ENCODE measurements at places on chromosomes 11 and 22.

DNA sequence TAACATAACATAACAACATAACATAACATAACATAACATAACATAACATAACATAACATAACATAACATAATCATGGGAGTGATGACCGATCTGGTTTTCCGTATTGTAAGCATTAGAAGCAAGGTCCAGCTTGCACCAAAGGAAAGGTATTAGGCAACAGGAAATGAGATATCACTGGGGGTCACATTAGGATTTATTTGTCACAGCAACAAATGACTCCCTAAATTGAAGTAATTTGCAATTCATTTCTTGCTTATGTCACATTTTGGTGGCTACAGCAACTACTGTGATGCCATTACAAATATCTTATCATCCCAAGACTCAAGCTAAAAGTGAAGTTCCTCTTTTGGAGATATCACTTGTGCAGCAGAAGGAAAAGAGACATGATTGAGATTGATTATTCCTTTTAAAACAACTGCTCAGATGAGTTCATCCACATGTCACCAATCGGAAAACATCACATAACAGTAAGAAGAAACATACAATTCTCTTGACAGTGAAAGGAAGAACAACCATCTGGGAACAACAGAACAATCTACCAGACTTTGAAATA lies 1331.1 kb upstream of the RAG2 start:
- DNase-seq, result no peak

- peak; percentile 73 for DNase-seq
Observed at GRCh38 chr11:64566042-64566914, 24.7 kb upstream of the SLC22A12 start.

GRCh38 chr11:67522844-67523555 lies at the start of gene CABP2:
Gene CABP2 (minus strand): TSS chr11:67523446. CDS start chr11:67523326, 120 bp downstream.
- no peak for DNase-seq

GRCh38 chr11:32430568-32431381 lies 4.6 kb downstream of the WT1 start:
- DNase-seq, result no peak

DNA sequence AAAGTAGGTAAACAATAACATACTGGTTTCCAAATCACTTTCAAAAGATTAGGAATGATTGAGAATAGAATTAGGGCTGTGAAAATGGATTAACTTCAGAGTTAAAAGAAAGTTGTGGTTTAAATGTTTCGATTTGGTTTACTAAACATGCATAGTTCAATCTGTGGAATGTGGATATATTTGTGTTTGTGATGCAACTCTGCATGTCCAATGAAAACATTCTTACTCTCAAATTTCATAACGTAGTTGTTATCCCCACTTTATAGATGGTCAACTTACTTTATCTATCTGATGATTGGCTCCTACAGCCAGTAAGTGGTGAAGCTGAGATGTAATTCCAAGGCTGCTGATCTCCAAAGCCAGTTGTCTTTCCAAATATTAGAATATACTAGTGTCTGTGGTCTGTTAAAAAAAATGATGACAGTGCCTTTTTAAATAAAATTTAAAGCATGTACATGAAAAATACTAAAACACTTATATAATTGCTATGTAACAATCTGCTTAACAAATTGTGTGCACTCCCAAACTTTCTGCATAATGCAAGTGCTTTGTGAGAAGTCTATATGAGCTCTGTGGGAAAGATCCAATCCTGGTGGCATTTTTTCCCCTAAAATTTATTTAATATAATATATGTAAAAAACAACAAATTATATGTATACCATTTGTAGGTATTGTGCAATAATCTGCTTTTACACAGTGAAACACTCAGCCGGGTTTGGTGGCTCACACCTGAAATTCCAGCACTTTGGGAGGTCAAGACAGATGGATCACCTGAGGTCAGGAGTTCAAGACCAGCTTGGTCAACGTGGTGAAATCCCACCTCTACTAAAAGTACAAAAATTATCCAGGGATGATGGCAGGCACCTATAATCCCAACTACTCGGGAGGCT lies 9.7 kb upstream of the SIK3 start:
- DNase-seq, result peak; percentile 24

DNA sequence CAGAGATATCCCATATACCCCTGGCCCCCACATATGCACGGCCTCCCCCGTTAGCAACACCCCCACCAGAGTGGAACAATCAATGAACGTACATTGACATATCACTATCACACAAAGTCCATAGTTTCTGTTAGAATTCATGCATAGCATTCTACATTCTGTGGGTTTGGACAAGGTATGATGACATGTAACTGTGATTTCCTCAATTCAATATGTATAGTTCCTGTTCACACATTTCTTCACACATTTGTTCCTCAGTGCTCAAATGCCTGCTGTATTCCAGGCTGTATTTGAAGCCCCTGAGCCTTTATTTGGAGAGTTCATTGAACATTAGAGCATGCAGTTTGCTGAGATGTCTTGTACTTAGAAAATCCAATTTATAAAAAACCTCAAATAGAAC lies 69.9 kb downstream of the PTPRJ start:
- no peak for DNase-seq

- DNase-seq, result peak; percentile 76
Observed at GRCh38 chr11:32072872-32073643, 17.8 kb upstream of the RCN1 start.

DNA sequence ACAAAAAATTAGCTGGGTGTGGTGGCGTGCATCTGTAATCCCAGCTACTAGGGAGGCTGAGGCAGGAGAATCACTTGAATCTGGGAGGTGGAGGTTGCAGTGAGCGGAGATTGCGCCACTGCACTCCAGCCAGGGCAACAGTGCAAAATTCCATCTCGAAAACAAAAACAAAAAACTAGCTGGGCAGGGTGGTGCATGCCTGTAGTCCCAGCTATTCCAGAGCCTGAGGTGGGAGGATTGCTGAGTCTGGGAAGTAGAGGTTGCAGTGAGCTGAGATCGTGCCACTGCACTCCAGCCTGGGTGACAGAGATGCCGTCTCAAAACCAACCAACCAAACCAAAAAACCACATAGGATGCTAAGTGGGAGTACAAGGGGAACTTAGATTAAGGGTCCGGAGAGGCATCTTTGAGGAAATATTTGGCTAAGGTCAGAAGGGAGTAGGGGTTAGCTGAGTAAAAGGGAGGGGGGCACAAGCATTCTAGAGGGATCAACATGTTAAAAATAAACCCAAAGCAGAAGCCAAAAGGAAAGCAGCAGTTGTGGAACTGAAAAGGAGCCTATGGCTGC lies 10.2 kb downstream of the PHF5A start:
- no peak for DNase-seq

- no peak for DNase-seq
Observed at GRCh38 chr11:19209617-19210370, 8.0 kb upstream of the CSRP3 start.

GRCh38 chr11:12286606-12287005 lies 90.8 kb upstream of the PARVA start:
- DNase-seq, result no peak

DNA sequence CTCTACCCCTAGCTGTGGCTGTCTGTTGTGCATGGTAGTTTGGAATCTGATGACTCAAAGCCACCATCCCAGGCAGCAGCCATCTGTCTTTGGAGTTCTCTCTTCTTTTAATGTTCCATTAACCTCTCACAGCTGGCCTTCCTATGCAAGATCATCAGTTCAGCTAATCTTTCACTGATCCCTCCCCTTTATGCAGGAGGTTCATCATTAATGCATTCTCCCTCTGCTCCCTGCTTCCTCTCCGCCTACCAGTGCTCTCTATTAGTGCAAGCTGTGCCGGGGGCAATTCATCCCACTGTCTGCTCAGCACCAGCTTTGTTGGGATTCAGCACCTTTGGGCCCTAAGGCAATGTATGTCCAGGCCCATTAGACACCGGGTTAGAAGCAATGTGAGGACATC lies 413.0 kb upstream of the LRRC4C start:
- peak; percentile 13 for DNase-seq

- no peak for DNase-seq
Observed at GRCh38 chr11:113112307-113112706, 151.1 kb downstream of the NCAM1 start.

GRCh38 chr11:64138398-64138797 lies 27.5 kb downstream of the MACROD1 start:
- no peak for DNase-seq

- DNase-seq, result peak; percentile 40
Observed at GRCh38 chr11:94849839-94850238, 81.7 kb downstream of the AMOTL1 start.

DNA sequence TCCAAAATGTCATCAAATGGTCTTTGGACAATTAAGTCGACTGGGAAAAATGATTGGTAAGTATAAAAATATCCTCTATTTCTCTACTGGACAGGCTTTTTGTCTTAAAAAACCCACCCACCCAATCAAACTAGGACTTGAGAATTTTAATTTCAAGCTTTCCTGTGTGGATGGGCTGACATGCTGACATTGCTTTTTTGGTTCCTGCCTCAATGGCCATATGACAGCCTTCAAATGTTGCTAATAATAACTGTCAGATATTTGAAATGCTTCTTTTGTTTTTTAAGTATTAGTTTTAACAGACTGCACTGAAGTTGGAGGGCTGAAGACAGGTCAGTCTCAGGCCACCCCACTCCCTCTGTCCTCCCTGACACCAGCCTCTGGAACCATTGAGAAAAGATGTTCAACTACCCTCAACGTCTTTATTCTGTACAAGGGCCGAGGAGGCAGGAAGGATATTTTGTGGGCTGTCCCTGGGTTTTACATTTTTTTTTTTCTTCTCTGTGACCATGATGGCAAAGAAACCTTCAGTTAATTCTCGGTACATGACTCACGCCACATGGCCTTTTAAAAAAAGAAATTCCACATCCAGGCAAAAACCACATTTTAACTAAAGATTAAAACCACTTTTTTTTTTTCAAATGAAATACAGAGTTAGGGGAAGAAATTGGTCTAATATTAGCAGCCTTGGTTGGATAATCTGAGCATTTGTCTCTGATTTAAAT lies 130.4 kb downstream of the SLC1A2 start:
- DNase-seq, result peak; percentile 90

DNA sequence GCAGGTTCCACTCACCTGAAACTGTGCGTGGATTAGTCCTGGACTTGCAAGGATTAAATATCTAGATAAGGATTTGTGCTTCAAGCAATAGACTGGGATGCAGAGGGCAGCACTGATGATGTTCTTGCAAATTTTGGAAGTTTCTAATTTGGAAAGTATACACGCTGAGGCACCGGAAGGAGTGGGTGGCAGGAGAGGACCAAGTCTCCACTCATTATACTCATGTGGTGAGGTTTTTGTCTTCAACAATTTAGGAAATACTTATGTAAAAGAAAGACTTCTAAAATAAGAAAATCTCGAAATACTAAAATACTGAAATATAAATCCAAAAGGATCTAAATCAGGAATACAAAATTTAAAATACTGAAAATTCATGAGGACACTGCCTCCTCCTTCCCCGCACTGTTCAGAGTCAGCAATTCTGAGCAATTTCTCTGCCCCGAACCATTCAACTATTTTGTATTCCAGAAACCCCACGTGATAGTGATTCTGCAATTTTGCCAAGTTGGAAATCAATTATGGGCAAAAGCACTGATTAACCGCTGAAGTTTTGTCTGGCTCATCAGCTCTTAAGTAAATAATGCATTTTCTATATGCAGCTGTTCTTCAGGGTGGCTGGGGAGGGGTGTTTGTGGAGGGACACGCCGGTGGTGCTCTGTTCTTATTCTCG lies 47.0 kb upstream of the CLMP start:
- DNase-seq, result no peak

- DNase-seq, result peak; percentile 55
Observed at GRCh38 chr22:30178181-30179126, 68.1 kb downstream of the LIF start.

DNA sequence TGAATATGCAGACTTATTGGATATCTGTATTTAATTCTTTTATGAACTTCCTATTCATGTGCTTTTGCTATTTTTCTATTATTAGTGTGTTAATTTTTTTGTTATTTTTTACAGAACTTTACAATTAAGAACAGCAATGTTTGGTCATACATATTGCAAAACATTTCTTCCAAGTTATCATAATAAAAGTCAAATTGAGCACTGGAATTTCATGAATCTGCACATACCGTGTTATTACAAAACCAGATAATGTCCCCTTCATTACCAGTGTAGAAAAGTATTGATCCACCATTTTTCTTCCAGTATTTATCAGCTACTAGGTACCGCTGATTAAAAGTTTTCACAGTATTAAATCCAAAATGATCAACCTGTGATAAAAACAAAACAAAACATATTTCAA lies 40.5 kb downstream of the PRCP start:
- DNase-seq, result no peak

DNA sequence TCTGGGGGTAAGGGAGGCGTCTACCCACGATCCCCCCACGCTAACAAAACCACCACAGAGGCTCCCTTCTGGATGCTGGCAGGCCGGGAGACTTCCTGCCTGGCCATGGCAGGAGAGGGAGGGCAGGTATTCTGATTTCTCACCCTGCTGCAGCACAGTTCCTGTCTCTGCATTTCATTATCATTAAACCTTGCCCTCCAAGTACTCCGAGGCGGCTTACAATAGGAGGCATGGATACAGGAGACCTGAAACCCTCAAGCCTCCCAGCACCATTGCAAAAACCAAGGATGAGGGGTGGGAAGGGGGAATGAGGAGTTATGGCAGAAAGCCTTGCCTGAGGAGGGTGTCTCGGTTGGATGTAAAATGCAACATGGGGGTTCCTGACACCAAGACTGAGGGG lies 44.1 kb upstream of the MN1 start:
- no peak for DNase-seq

GRCh38 chr11:100914415-100915110 lies 215.1 kb downstream of the PGR start:
- DNase-seq, result no peak

DNA sequence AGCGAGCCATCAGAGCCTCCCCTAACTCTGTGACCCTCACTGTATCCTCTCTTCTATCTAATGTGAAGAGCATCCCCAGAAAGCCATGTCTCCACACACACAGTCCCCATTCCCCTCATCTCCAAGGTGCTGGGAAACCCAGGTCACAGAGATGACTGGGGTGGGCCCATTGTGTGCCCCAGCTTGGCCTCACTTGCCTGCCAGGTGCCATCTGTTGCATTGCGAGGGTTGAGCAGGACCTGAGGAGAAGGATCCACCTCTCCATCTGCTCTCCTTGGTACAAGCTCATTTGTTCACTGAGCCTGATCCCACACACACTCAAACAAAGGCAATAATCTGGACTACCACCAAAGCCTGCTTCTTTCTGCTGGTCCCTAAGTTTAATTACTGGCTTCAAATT lies 118.8 kb downstream of the SPATA19 start:
- no peak for DNase-seq
